ENCODE measurements at places on chromosomes 1 and 21.

GRCh38 chr1:176206006-176206960, 803 bp downstream of the COP1 start:
- DNase-seq, result no peak

GRCh38 chr1:111736548-111737215, 2.5 kb downstream of the INKA2 start:
- no peak for DNase-seq

DNA sequence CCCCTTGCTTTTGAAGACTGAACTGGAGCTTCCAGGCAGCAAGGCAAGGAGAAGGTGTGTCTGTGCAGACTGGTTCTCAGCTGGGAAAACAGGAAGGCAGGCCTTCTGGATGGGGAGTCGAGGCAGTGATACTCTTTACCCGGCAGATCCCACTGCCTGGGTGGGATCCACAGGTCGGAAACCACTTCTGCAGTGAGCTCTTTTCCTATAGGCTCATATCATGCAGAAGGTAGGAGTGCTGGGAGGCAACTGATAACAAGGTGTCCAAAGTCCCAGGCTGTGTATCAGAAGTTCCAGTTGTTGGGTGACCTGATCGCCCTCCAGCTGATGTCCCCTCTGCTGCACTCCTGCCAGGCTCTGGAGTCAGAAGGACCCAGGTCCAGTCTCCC, 17.1 kb downstream of the ACOT11 start:
- DNase-seq, result no peak

- peak; percentile 28 for DNase-seq
Measured at GRCh38 chr1:204513117-204513716, 3.0 kb upstream of the MDM4 start.

GRCh38 chr1:156866249-156866909, 5.7 kb downstream of the NTRK1 start:
- no peak for DNase-seq

DNA sequence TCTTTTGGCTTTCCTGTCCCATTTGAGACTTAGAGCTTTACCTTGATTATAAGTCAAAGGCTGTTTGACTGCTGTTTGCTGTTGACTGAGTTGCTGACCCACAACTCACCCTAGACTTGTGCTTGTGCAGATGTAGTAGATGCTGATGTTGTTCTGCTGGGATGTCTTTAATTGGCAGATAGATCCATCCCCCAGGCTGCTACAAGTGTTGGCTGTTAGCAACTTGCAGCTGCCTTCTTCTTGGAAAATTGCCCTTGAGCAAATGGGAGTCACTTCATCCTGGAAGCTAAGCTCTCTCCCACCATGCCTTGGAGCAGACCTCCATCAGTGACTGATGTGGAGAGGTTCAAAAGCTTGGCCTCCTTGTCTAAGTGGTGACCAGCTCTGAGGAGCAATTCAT, 139.3 kb upstream of the KIAA0040 start:
- no peak for DNase-seq

- no peak for DNase-seq
Measured at GRCh38 chr1:209229494-209230061, 353.9 kb upstream of the CAMK1G start.

DNA sequence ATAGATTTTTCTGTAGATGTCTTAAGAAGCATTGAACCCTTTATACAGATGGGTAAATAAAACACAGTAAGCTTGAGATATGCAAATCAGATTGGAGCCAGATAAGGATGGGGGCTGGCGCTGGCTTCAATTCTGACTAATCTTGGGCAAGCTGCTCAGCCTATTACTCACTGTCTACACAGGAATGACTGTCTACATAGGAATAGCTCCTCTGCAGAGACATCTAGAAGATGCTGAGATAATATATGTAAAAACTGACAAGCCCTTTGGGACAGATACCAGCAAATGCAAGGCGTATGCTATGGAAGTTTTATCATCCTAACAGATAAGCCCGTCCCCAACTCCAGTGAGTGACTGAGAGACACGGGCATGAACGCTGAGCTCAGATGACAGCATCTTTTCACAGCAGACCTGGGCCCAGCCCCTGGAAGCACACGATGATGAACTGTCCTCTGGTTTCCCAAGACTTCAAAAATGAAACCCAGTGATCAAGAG, 1.7 kb downstream of the CLDN14 start:
- no peak for DNase-seq

- DNase-seq, result no peak
Measured at GRCh38 chr1:12548973-12549459, 69.0 kb downstream of the DHRS3 start.

- DNase-seq, result no peak
Measured at GRCh38 chr1:194813096-194813495, 1626.7 kb upstream of the B3GALT2 start.

DNA sequence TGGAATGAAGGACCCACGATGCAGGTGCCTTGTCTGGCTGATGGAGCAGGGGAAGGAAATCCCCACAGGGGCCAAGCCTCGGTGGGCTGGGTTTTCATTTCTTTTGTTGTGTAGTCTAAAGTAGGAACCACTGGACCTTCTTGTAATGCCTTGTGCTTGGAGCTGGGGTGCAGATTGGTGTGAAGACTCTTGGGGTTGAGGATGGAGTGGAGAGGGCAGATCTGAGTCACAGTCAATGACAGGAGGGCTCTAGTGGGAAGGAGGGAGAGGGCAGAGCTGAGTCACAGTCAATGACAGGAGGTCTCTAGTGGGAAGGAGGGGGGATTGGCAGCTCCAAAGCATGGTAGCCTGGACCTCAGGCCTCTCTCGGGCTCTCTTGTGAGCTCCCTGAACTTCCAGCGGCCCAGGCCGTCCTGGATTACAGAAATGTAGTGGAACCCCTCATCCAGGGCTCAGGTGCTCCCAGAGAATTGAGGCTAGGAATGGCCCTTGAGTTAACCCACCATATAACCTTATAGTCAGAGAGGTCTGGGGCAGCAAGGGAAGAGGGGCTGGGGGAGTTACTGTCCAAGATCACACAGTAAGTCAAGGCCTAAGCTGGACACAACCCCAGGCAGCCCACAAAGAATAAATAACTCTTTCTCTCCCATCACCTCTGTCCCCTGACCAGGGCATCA, 313.8 kb downstream of the MATN1 start:
- no peak for DNase-seq

- no peak for DNase-seq
Measured at GRCh38 chr1:181205901-181206300, 117.4 kb downstream of the IER5 start.

- DNase-seq, result no peak
Measured at GRCh38 chr1:157438146-157438545, 114.2 kb downstream of the FCRL5 start.

DNA sequence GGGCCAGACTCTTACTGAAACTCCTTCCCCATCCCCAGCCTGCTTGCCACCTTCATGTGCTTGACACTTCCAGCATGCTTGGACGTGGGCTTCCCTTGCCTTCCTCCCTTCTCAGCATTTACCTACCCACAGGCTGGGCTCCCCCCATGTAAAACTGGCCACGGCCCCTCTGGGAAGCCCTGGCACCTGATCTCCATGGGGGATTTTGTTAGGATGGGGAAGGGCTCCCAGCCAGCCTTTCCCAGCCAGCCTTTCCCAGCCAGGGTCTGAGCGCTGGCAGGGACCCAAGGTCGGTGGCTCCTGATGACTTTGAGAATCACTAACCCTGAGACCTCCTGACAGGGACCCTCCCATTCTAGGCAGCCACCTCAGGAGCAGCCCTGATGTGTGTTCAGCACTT, 6.7 kb downstream of the ALX3 start:
- no peak for DNase-seq

DNA sequence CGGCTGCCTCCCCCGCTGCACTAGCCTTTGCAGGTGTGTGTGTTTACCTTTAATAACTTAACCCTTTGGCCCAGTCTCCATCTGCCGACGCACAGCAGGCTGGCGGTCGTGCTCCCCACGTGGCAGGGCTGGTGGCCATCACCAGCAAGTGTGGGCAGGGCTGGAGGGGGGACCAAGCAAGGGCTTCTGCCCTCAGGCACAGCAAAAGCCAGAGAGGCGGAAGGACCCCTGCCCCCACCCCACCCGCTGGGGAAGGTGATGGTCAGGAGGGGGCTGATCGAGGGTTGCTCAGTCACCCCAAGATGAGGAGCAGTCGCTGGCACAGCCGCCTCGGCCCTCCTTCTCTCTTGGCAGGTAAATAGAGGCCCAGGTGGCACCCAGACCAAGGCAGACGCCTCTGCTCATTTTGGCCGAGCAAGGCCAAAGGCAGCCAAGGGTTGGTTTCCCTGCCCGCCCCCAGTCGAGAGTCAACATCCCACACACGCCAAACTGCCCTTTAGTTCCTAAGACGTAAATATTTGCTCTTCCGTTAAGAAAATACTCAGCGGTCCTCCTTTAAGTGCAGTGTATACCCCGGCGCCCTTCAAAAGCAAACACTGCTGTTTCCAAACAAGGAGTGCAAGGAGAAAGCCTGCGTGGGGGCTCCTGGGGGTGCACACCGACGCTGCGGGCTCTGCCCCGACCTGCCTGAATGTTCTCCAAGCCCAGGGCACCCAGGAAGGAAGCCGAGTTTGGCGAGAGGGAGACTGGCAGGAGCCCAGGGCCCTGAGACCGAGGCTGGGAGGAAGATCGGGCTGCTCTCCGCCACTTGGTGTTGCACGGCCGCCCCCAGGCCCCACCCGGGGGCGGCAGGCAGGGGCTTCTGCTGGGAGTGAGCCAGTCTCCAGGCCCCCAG, 82.7 kb downstream of the SIK1 start:
- DNase-seq, result no peak

DNA sequence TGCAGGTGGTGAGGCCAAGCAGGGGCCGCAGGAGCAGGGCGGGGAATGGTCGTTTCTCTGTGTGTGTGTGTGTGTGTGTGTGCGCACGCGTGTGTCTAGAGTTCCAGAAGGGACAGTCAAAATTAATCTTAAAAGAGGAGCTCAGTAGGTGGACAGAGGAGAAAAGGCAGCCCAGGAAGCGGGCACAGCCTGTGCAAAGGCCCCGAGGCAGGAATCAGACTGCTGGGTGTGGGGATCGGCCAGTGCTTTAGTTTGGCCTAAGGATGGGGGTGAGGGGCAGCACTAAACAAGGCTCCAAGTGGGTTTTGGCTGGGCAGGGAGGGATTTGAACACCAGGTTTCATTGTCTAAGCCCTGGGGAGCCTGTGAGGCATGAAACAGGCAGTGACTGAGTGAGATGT, 21.7 kb downstream of the EPHA8 start:
- no peak for DNase-seq

DNA sequence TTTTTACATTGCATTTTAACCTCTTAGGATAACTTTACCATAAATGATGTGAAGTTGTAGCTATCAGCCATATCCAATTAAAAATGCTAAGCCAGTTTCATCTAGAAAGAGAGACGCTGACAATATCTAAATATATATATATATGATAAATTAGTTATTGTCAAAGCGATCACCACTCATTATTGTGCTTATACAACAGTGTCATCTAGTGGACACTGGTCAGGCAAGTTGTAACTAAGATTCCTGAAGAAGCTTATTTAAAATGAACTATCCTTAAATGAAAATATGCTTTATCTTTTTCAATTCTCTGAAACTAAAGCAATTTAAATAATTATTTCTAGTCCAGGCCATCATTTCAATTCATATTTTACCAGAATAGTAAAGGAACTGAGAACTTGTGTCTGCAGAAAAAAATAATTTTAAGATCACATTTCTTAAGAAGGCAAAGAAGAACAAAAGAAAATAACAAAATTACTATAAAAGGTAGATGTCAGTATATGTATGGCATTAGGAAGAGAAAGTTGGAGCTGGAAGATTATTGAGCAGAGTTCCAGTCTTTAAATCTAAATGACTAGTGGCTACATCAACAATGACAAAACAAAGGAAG, 193.3 kb upstream of the SNX7 start:
- no peak for DNase-seq

- DNase-seq, result no peak
Measured at GRCh38 chr1:119984771-119985170, 84.7 kb downstream of the NOTCH2 start.

DNA sequence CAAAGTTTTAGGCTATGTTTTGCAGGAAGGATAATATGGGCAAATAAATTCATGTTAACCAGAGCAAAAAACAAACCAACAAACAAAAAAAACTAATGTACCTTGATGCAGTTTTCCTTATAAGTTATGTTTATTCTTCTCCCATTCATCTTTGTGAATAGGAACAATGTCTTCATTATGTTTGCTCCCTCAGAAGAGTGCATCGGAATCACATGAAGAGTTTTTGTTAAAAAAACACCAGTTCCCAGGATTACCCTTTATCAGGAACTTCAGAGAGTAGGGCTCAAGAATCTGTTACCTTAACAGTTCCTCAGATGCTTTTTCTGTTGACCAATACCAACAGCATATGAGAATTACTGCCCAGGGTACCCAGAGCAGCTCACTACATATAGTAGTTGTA, 14.6 kb upstream of the PRRC2C start:
- DNase-seq, result no peak

DNA sequence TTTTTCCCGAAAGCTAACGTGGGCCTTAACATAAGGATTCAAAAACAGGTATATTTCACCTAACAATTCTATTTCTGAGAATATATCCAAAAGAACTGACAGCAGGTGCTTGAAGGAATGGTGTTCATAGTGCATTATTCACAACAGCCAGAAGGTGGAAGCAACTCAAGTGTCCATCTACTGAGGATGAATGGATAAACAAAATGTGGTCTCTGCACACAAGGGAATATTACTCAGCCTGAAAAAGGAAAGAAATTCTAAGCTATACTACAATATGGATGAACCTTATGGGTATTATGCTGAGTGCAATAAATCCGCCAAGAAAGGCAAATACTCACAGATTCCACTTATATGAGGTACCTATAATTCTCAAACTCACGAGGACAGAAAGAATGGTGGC, 6.1 kb upstream of the RIPPLY3 start:
- DNase-seq, result no peak

DNA sequence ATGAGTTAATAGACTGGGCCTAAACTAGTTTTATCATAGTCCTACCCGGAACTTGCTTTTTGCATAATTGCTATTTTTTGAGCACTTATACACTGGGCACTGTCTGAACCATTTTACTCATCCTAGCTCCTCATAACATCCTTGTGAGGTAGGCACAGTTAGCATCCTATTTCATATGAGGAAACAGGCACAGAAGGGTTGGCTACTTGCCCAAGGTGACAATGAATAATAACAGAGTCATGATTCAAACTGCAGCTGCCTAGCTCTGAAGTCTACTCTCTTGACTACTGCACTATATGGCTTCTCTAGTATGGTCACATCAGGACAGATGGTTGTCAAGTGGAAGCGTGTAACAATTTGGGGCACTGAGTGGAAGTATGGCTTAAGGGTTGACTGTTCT, 18.2 kb upstream of the RC3H1 start:
- no peak for DNase-seq

GRCh38 chr1:38118976-38119375, 72.4 kb upstream of the POU3F1 start:
- DNase-seq, result no peak

DNA sequence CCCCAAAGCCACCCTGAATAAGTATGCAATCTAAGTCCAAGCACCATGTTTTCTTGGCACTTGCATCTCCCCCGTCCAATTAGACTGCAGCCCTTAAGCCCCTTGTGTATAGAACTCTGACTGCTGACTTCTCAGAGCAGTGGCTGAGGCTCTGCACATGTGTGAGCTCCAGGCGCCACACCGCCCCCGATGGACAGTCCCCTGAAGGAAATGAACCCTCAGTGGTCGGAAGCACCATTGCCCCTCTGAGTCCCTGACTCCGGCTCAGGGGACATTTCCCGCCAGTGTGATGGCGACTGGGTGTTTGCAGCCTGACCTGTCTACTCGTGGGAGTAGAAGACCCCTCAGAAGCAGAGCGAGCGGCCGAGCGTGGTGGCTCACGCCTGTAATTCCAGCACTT, 37.2 kb upstream of the SCCPDH start:
- DNase-seq, result no peak

GRCh38 chr1:176480750-176481149, 17.8 kb downstream of the PAPPA2 start:
- DNase-seq, result no peak

GRCh38 chr1:196209983-196210382, 398.3 kb downstream of the KCNT2 start:
- DNase-seq, result no peak
